ENCODE measurements at places on chromosomes 1 and 21. TPM values are rescaled to one million over a fixed set of nuclear protein-coding genes. Genes with fewer than 3 reads are reported as not detected.

The FOXO6 gene
- 0.59 TPM for total RNA-seq

The GJA4 gene
- total RNA-seq, result 2.3 TPM

The KLHDC7A gene
- 1.0 TPM for total RNA-seq

The RHD gene
- total RNA-seq, result not detected

The OR2G6 gene
- not detected for total RNA-seq

The TNFRSF9 gene
- total RNA-seq, result 0.17 TPM

The PEX19 gene
- total RNA-seq, result 59.3 TPM

The RGS4 gene
- 0.37 TPM for total RNA-seq

The TAS1R3 gene
- 0.57 TPM for total RNA-seq

The GJC2 gene
- total RNA-seq, result 0.69 TPM

The FNBP1L gene
- total RNA-seq, result 48.3 TPM

The KIF14 gene
- 8.2 TPM for total RNA-seq

The CNIH3 gene
- 1.4 TPM for total RNA-seq

The TINAGL1 gene
- total RNA-seq, result 130 TPM

The LRRC39 gene
- total RNA-seq, result not detected

The LCE1C gene
- total RNA-seq, result not detected

The REN gene
- total RNA-seq, result not detected

The PLA2G2A gene
- 864 TPM for total RNA-seq

The ADAM15 gene
- 228 TPM for total RNA-seq

The CCDC30 gene
- total RNA-seq, result 1.8 TPM

The SPRR1A gene
- not detected for total RNA-seq

The LEPR gene
- 6.5 TPM for total RNA-seq

The NUDT17 gene
- 0.69 TPM for total RNA-seq

The CHI3L2 gene
- total RNA-seq, result 0.53 TPM

The F13B gene
- total RNA-seq, result not detected

The CFAP141 gene
- not detected for total RNA-seq

The CHRNB2 gene
- total RNA-seq, result 0.07 TPM

The TRIM17 gene
- 0.21 TPM for total RNA-seq

The PRDM16 gene
- total RNA-seq, result 0.79 TPM

The TMPRSS2 gene
- total RNA-seq, result 261 TPM

The MRPS14 gene
- 36.2 TPM for total RNA-seq

The UBE4B gene
- total RNA-seq, result 40.9 TPM
